ENCODE measurements at places on chromosomes 4 and X.

GRCh38 chr4:134958862-134959261 lies 757.3 kb upstream of the PABPC4L start:
- DNase-seq: no peak

DNA sequence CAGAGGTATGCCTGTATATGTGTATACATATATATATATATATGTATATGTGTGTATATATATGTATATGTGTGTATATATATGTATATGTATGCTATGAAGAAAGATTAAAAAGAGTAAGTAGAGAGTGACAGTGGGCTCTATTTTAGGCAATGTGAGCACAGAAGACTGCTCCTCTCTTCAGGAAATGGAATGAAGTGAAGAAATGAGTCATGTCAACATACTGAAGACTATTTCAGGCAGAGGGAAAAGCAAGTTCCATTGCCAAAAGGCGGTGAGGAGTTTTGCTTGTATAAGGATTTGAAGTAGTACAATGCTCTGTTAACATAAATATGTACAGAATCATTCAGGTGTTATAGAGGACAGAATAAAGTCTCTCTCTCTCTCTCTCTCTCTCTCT lies 773.2 kb upstream of the FTHL17 start:
- DNase-seq: no peak

DNA sequence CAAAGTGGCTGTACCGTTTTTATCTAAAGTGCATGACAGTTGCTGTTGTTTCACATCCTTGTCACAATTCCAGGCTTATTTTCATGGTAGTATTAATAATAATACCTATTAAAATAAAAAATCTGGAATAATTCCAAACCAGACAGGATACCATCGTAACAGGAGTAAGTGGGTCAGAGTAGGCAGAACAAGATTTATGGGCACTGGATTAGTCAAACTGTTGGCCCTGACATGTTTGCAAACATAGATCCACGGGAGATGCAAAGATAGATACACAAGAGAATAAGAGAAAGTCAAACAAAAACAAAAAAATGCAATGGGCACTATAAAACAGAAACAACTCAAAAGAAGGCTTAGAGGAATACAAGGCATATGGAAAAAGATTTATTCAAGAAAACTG lies 449.5 kb upstream of the HS3ST1 start:
- no peak for DNase-seq

GRCh38 chrX:12825801-12826200 lies 34.6 kb downstream of the PRPS2 start:
- DNase-seq: no peak

DNA sequence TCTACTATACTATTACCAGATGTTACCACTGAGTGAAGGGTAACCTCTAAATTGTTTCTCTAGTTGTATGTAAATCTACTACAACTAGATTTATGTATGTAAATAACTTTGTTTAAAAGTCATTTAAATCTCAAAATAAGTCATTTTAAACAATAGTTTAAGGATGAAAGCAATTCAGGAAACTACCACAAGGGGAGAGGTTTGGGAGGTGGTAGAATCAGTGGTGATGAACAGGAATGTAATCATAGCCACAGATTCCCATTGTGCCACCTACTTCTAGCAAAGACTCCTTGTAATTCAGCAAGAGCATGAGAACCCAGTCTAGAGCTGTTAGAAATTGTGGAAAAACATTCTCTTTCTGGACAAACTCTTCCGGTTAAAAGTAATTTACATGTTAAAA lies 234.6 kb downstream of the SLC7A11 start:
- DNase-seq: no peak

DNA sequence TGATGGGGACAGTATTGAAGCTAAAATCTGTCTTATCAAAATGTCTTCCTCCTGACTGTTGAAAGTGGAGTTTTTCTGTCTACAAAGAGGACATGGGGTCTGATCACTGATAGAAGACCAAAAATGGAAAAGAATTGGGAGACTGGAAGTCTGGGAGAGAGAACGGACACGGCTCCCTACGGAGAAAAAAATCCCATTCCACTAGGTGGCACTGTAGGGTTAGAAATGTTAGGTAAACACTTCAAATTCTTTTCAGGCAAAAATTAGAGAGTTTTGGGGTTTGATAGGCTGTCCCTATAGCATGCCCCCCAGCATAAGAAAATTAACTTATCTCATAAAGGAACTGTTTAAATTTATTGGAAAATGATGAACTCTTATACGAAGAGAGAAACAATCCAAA lies 200.5 kb downstream of the FAM133A start:
- peak; percentile 17 for DNase-seq

DNA sequence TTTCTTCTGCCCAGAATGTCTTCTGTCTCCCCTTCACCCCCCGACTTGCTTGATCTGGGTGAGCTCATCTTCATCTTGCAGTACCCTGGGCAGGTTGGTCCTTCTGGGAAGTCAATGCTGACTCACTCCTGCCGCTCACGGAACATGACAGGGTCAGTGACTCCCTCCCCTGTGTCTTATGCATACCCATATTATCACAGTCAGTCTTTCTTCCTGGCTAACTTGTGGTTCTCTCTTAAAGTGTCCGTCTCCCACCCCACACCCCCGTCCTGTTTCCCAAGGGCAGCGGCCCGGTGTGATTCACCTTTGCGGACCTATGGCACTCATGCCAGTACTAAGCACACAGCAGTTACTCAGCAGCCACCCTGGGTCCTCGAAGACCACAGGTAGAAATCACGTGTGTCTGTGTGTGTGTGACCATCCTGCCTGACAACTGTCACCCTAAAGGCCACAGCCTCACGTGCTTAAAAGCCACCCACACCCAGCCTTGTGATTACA lies 17.7 kb downstream of the IQSEC2 start:
- DNase-seq: peak; percentile 40

DNA sequence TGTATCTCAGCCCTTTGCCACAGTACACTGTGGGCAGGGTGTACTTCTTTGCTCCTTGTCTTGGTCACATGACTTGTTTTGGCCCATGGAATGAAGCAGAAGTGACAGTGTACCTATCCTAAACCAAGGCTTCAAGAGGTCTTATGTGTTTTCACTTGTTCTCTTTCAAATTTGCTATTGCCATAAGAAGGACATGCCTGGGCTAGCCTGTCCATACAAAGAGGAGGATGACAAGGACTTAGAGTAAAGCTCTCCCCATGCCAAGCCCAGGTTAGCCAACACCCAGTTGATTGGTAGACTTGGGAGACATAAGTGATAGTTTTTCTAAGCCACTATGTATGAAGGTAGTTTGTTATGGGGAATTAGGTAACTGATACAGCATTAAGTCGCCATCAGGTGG lies 141.1 kb upstream of the MID1 start:
- no peak for DNase-seq

DNA sequence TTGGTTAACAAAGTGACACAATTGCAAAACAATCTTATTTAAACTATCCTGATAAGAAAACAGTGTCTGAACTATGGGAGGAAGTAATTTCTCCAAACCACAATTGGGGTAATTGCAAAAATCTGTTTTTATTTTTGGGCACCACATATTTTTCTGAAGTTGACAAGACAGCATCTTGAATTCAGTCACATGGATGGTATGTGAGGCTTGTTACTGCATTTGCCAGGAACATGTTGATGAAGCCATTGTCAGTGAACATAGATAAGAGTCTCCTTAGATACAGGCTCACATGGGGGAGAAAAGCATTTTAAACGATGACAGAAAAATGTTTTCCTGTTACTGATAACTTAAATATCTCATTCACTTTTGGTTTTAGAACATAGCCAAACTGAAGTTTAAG lies 5.5 kb upstream of the USP53 start:
- no peak for DNase-seq

DNA sequence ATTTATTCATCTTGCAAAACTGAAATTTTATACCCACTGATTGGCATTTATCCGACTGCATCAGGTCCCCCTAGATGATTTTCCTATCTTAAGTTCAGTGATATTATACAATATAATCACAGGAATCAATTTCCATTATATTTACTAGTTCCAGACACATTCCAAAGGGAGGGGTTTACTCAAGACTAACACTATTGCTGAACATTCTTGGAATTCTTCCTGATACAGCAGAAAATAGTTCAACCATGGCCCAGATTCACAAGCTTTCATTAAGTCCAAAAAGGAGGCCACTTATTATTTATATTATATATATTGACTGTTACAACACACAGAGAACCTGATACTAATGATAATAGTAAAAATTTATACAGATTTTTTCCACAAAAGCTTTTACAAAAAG lies 2353.6 kb downstream of the PCDH7 start:
- DNase-seq: no peak

GRCh38 chrX:24553011-24553410 lies 87.9 kb downstream of the PDK3 start:
- no peak for DNase-seq

GRCh38 chrX:49103637-49104036 lies 19.9 kb downstream of the GPKOW start:
- no peak for DNase-seq

GRCh38 chr4:153612878-153613277 lies 71.2 kb upstream of the TLR2 start:
- no peak for DNase-seq

DNA sequence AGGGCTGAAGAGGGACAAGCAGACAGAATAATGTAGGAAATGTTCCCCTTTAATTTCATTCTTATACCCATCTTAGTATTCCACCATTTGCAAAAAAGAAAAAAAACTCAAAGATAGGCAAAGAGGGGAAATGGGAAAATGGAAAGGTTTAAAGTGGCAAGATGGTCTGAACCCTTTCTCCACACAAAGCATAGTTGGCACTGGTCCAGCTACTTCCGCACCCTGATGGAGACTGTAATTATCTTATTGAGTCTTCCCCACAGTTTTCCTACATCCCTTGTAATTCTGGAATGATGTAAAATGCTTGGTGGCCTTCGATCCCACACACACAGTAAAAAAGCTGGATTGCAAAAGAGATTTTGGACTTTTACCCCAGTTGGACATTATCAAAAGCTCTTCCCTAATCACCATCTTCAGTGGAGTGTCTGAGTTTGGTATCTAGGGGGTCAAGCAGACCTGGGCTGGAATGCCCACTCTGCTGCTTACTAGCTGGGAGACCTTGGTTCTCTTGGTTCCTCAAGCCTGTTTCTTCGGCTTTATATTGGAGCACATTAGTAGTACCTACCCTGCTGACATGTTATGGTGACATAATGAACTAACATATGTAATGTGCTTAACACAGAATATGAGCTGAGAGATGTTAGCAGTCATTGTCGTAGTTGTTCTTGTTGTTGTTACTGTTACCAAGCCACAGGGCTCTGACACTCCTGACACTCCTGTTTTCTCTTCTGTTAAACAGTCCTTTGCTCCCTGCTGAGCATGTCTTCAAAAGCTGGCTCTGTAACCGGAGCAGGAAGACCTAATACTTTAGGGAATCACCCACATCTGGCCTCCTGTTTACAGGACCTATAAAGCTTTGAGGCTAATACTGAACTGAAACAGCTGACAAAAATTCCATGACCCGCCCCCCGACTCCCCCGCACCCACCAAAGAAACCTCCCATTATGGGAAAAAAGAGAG lies 4.7 kb downstream of the SRPX2 start:
- no peak for DNase-seq

GRCh38 chr4:960636-961350 lies 12.6 kb downstream of the DGKQ start:
- no peak for DNase-seq

- DNase-seq: no peak
These were observed 60.7 kb downstream of the ABCG2 start for GRCh38 chr4:88097781-88098180.

DNA sequence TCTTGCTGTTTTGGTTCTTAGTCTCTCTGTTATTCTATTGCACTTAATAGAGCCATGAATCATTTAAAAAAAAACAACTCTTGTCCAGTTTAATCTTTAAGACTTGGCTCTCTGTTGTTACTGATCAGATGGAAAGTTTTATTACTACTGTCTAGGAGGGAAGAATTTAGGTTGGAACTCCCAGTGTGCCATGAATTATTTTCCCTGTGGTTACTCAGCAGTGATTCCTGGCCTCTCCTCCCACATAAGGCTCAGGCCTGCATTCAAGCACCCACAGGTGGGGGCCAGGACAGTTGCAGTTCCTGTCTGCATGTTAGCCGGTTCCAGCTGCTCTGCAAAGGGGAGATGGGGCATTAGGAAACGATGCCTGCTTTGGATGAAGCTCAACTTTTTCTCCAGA lies 29.8 kb upstream of the ESX1 start:
- DNase-seq: no peak

GRCh38 chr4:75511841-75512240 lies 2.4 kb downstream of the RCHY1 start:
- DNase-seq: peak; percentile 16

GRCh38 chr4:134888156-134888555 lies 686.6 kb upstream of the PABPC4L start:
- DNase-seq: no peak

GRCh38 chrX:4179031-4179430 lies 465.6 kb upstream of the PRKX start:
- DNase-seq: no peak

GRCh38 chr4:6620891-6621555 lies 19.5 kb upstream of the MRFAP1 start:
- no peak for DNase-seq

DNA sequence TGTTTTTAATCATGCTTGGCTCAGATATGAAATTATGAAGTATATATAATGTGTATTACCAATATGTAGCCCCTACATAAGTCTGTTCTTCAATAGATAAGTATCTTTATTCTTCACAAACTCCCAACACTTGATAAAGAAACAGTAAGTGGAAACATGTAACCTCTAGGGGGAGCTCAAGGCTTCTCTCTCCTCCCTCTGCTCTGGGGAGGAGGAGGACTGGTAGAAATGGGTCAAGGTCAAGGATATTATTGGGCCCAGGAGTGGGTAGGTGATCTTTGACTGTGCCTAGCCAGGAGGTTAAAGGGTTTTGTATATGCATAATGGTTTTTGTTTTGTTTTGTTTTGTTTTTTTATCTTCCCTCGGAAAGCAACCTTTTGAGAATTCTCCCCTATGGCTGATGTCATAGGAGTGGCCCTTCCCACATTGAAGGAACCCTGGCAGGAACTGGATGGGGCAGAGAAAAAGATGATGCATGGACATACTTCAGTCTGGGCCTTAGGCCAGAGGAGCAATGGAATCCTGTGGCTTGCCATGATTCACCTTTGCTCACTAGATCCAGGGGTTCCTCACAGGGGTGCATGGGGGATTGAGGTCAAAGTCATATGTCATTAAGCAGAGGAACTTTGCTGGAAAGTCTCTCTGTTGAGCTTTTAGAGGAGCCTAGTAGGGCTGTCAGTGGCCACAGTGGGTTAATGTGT lies 460.3 kb downstream of the MID1IP1 start:
- DNase-seq: peak; percentile 51

GRCh38 chrX:47296766-47297365 lies 64.1 kb downstream of the USP11 start:
- no peak for DNase-seq

- DNase-seq: no peak
These were observed 781.4 kb downstream of the KLHL13 start for GRCh38 chrX:117335209-117335608.

- DNase-seq: no peak
These were observed 251.3 kb upstream of the CENPE start for GRCh38 chr4:103449296-103450023.

DNA sequence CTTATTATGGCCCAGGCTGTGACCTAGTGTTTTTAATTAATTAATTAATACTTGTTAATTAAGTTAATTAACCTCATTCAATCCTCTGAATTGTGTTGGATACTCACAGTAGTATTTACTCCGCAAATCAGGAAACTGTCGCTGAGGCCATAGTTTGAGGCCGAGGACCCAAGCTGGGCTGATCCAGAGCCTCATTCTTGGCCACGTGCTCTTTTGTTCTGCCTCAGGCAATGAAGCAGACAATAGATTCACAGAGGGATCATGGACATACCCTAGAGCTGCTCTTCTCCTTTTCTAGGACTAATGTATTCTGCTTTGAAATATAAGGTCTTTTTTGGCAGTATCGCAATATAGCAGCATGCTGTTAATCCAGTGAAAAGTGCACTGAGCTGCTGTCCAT lies 24.0 kb upstream of the SNCA start:
- no peak for DNase-seq

All from suppressor macrophage treated with lipopolysaccharide for 4 hours (primary cell).